Foreskin fibroblast (primary cell): ENCODE measurements at places on chromosomes 16 and 17.

- peak; percentile 67 for DNase-seq
Observed at GRCh38 chr16:53465606-53466280, 31.5 kb downstream of the RBL2 start.

DNA sequence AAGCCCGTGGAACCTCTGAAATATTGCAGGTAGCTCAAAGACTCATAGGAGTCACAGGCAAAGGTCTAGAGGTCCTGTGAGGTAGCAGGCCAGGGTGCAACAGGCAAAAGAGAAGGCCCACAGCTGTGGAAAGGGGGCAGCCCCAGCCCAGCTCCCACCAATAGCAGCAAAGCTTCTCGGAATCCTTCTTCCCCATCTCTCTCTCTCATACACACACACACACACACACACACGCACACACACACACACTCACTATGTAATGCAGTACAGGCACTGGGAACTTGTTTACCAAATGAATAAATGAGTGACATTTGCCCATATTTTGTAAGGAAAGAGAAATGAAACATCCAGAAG, 16.8 kb upstream of the SUPT4H1 start:
- no peak for DNase-seq

- DNase-seq, result no peak
Observed at GRCh38 chr16:75727221-75727620, 931 bp upstream of the CPHXL start.

DNA sequence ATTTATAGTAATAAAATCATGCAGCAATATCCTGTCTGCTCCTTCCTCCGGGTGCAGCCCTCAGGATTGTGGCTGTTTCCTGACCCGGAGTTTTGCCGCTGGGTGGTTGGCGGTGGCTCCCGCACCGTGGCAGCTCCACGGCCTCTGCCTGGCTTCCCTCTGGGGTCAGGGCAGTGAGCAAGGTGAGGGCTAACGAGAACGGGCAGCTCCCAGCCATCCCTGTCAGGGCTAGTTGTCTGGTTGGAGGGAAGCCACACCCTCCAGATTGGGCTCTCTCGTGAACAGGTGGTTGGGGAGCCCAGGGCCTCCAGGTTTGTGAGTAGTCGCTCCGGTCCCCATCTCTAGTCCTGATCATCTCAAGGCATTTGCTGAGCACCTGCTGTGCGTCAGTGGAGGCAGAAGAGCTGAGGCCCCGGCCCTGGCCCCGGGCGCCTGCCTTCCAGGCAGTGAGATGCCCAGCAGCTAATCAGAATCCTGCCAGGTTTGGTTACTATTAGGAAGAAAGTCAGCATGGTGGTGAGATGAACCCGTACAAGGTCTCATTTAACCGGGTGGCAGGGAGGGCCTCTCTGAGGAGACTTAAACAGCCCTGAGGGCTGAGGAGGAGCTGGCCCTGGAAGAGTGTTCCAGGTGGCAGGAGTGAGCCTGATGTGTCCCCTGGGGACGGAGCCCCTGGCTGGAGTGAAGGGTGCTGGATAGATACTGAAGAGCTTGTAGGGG, 2.3 kb upstream of the NUDT16L1 start:
- DNase-seq, result no peak

- DNase-seq, result no peak
Observed at GRCh38 chr17:44359458-44360143, 4.1 kb downstream of the FAM171A2 start.

DNA sequence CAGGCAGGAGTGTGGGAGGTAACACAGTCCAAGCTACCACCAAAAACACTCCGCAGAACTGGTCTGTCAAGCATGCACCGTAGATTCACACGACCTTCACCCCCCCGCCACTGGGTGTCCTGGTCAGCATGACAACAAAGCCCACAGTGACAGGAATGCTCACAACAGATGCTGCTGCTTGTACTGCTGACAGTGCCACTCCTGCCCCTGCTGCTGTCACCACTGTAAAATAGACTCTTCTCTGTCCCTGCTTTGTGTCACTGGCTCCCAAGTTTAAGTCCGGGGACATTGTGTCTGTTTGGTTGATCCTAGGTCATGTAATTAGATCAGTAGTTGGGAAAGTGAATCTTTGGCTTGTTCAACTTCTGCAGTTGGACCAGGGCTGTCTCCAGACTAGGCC, 7.0 kb upstream of the ODF4 start:
- DNase-seq, result no peak

DNA sequence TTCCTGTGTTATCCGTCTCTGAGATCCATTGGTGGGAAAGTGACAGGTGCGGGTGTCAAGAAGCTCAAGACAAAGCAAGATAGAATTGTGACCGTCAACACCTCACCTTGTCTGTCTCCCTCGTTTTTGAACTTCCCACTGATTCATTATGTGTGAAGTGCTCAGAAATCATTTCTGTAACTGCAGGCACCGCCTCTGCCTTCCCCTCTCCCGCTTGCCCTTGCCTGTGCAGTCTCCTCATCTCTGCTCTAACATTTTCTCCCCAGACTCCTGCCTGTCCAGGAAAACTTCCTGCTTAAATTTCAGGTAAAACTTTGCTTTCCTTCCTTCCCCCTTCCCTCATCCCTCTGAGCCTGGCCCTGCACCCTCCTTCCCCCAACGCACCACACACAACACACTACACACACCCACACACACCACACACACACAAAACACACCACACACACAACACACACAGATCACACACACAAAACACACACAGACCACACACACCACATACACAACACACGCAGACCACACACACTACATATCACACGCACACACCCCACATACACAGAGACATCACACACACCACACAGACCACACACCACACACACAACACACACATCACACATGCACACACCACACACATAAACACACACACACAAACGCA, 25.7 kb downstream of the CALB2 start:
- no peak for DNase-seq
